CD4-positive, alpha-beta memory T cell (primary cell): ENCODE measurements at places on chromosomes 4 and X.
A peak's percentile ranks its signal among the peaks of the same experiment; 100 is the strongest.

GRCh38 chr4:63831590-63832155 is 577.6 kb downstream of the TECRL start:
- no peak for DNase-seq

- peak; percentile 85 for DNase-seq
Measured at GRCh38 chr4:139453041-139453370, 915 bp upstream of the RAB33B start.

DNA sequence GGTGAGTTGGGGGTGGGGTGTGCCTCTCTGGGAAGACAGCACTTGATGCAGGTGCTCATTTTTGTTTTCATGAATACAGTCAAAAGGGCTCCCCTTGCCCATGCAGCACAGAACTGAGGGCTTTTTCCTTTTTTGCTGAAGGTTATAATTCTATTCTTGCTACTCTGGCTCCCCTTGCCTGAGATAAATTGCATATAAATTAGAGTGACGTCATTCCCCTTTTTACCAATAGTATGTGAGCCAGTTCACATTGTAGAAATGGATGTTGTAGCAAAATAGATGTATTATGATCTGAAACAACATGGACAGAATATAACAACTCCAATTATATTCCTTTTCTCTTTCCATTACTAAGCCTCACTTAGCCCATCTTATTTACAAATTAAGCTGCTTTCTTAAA is 28.4 kb downstream of the CXorf58 start:
- DNase-seq: no peak

GRCh38 chr4:154014407-154015321 is 225.8 kb upstream of the SFRP2 start:
- DNase-seq: no peak

DNA sequence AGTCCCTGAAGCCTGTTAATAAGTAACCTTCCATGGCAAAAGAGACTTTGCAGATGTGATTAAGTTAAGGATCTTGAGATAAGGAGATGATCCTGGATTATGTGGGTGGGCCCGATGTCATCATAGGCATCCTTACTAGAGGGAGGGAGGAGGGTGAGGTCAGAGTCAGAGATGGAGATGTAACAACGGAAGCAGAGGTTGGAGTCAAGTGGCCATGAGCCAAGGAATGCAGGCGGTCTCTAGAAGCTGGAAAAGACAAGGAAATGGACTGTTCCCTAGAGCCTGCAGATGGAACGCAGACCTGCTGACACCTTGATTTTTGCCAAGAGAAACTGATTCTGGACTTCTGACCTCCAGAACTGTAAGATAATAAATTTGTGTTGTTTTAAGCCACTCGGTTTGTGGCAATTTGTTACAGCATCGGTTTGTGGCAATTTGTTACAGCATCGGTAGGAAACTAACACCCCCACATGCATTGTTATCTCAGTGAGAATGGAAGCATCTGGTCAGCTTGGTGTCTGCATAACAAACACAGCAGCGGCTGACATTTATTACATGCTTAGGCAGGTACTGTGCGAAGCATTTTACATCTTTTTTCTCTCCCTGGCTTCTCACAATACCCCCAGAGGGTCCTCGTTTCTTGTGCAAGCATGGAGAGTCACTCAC is 55.6 kb downstream of the CLDN34 start:
- DNase-seq: no peak
